ENCODE measurements at places on chromosomes 6 and 20.

GRCh38 chr20:31972471-31973021 is 4.6 kb downstream of the XKR7 start:
- H3K27me3 ChIP-seq: peaks cover 48% of the 10 kb centered on the region
- no peak overlapping the region for H3K27ac ChIP-seq
- H3K4me1 ChIP-seq: no peaks in the 10 kb centered on the region
- no peaks in the 10 kb centered on the region for H3K36me3 ChIP-seq

GRCh38 chr6:128600397-128600951 is 80.1 kb upstream of the PTPRK start:
- no peaks in the 10 kb centered on the region for H3K27me3 ChIP-seq
- H3K4me3 ChIP-seq: no peak overlapping the region

GRCh38 chr6:3337521-3338350 is 79.0 kb downstream of the PSMG4 start:
- DNase-seq: no peak
- H3K36me3 ChIP-seq: no peaks in the 10 kb centered on the region
- no peaks in the 10 kb centered on the region for H3K27me3 ChIP-seq
- H3K27ac ChIP-seq: peak overlapping the region; percentile 61

DNA sequence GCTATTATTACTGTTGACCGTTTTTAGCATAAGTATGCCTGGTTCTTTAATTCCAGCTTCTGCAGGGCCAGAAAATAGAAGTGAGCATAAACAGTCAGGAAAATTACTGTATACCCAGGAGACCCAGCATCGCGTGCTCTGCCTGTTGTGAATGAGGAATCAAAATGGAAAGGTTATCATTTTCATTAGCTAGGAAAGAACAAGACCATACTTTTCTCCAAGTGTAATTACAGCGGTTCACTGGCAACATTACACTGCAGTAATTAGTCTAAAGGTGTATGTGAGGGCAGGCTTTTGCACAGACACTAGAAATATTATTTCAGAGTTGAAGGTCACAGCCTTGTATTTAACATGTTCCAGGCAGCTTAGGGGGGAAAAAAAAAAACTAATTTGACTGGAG is 403.8 kb upstream of the SOX4 start:
- H3K27me3 ChIP-seq: no peaks in the 10 kb centered on the region
- no peak overlapping the region for H3K4me3 ChIP-seq
- H3K4me1 ChIP-seq: no peaks in the 10 kb centered on the region

- H3K36me3 ChIP-seq: no peaks in the 10 kb centered on the region
- H3K27me3 ChIP-seq: no peaks in the 10 kb centered on the region
- no peak overlapping the region for H3K27ac ChIP-seq
- H3K4me1 ChIP-seq: no peaks in the 10 kb centered on the region
- H3K4me3 ChIP-seq: no peak overlapping the region
- DNase-seq: no peak
These were observed 35.0 kb downstream of the COL19A1 start for GRCh38 chr6:69901361-69901760.
